ENCODE measurements at places on chromosomes 6 and 20.

DNA sequence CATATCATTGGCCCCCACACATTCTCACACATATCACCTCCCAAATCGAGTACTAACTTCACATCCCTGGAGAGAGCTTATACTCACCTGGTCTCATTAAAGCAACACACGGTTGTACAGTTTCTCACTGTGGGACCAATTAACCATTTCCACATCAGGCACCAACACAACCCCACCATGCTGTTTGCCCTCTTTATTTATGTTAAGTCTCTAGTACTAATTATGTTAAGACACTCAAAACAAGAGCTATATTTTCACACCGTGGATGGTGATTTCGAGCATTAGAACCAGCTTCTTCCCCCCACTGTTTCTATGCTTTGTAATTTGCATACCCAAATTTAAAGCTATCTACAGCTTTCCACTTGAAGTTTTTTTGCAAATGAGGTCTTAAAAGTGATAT is 6.3 kb downstream of the SCML4 start:
- no peak for DNase-seq

GRCh38 chr6:162706232-162706631 is 21.3 kb downstream of the PRKN start:
- no peak for DNase-seq

DNA sequence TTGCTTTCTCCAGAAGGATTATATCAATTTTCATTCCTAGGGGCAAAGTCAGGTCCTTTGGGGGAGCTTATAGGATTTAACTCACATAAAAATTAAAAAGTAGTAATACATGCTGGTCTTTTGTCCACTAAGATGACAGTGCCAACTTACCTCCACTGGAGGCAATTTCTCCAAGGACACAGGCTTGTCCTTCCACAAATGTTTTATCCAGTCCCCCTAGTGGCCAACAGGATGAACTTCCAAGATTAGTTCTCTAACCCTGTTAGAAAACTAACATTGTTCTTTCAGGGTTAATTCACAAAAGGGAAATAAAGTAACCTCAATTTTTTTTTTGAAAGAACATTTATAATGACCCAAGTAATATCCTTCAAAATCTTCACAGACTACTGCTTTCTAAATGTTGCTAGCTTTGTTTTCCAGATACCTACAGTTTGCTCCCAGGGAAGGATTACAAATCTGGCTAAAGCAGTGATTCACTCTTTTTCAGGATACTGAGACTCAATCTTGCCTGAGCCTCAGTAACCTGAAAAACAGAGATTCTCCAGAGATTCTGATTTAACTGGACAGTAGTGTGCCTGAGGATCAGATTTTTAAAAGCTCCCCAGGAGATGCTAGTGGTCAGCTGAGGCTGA is 31.7 kb upstream of the UBR2 start:
- DNase-seq: peak; percentile 48

DNA sequence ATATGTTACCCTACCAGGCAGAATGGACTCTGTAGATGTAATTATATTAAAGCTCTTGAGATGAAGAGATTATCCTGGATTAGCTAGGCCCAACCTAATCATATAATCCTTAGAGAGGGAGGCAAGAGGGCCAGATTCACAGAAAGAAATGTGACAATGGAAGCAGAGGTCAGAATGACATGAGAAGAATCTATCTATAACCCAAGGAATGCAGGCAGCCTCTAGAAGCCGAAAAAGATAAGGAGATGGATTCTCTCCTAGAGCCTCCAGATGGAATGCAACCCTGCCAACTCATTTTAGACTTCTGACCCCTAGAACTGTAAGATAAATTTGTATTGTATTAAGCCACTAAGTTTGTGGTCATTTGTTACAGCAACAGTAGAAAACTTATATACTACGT is 12.3 kb downstream of the PXT1 start:
- no peak for DNase-seq

DNA sequence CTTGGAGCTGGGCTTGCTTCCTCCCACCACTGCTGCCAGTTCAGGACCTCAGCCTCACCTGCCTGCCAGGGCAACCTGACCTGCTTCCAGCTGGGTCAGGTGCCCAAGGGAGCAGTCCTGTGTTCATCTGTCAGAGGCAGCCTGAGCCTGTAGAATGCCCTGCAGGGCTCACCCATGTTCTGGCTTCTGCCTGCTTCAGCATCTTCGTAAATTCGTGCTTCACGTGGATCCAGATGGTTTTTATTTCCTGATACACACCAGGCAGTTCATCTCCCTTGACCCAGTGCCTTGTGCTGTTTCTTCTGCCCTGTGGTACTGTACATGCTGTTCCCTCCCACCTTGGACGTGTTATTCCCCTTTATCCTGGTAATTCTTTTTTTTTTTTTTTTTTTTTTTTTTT is 50.2 kb downstream of the ARID1B start:
- no peak for DNase-seq

DNA sequence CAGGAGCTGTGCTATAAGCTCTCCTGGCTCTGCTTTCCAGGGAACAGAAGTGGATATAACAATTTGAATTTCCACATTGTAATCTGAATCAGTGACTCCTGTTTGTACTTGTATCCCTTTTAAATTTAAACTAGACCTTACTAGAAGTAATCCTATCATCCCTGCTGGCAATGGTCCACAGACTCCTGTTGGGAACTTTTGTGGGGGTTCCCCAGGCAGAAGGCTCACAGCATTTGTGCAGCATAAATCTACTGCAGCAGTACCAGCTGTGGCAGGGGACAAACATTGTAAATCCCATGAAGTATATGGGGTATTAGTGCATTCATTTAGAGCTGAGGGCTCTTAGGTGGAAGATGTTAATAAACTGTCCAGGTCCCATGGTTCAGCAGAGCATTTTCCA is 12.0 kb upstream of the PDCD2 start:
- no peak for DNase-seq

DNA sequence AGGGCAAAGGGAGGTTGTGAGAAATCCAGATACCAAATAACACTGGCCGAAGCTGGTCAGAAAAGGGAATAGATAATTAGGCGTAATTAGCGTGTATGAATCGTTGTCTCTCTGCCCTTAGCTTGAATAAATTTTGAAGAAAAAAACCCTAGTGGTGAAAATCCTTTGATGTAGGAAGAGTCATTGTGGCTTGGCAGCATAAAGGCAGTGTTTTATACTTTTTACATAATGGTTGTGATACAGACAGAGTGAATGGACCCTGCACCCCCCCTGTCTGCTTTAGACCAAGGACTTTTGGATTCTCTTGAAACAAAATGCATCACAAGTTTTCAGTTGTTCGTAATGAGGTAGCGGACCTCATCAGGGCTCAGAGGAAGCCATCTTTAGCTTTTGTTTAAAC is 126.5 kb downstream of the AFG1L start:
- DNase-seq: no peak

DNA sequence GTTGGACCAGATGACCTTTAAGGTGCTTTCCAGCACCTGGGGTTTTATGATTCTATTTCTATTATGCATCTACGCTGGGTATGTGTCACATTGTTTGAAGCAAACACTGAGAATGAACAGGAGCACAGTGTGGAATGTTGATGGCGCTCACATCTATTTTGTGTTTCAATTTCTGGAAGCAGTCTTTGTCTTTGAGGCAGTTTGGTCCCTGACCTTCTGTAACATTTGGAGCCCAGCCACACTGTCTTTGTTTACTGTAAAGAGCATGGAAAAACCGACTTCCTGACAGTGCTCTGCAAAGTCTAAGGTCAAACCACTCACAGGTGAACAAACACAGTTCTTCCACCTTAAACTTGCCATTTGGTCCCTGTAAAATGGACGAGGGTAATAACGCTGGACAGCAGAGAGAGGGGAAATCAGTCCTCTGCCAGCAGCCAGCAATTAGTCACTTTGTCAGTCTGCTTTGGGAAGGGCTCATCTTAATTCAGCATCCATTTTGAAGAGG is 155.5 kb downstream of the PRL start:
- DNase-seq: no peak

- no peak for DNase-seq
Observed at GRCh38 chr20:49140834-49141233, 47.3 kb downstream of the STAU1 start.

DNA sequence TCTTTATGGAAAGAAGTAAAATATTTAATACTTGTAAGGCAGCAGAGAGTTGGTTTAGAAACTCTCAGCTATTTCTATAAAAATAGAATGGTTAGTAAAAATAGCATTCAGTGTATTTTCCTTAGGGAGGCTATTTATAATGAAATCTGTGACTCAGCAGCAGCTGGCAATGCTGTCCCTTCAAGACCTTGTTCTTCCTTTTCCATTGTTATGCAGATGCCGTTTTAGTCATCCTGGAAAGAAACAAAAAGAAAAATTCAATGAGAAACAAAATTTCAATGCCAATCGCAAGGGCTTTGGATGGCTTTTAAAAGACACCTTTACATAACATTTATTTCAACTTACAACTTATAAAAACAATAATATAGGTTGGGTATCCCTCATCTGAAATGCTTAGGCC is 17.5 kb downstream of the MPC1 start:
- no peak for DNase-seq

All from CD4-positive, alpha-beta T cell treated with Interleukin-6 at 100 ng/mL for 8 hours (primary cell).